Parietal lobe (tissue), 2 donors: ENCODE measurements at places on chromosomes 7 and 10. TPM values are rescaled to one million over a fixed set of nuclear protein-coding genes. Genes with fewer than 3 reads are reported as not detected.

TBX20 gene
- not detected for total RNA-seq

TAS2R39 gene
- not detected for total RNA-seq

FKBP6 gene
- not detected for total RNA-seq

TACC2 gene
- total RNA-seq: 47.6 TPM

LFNG gene
- total RNA-seq: 12.8 TPM

CDK5 gene
- total RNA-seq: 36.6 TPM

LRIT1 gene
- not detected for total RNA-seq

TTYH3 gene
- 77.0 TPM for total RNA-seq

MAGI2 gene
- total RNA-seq: 297 TPM

TAS2R5 gene
- total RNA-seq: 13.5 TPM

CNPY4 gene
- total RNA-seq: 22.5 TPM

ITGA8 gene
- 2.8 TPM for total RNA-seq

JMJD1C gene
- 396 TPM for total RNA-seq

ORC5 gene
- 43.2 TPM for total RNA-seq

SND1 gene
- 77.0 TPM for total RNA-seq
